ENCODE measurements at places on chromosomes 1 and 21.

- DNase-seq, result no peak
Measured at GRCh38 chr1:198560161-198560560, 19.7 kb upstream of the ATP6V1G3 start.

- DNase-seq, result no peak
Measured at GRCh38 chr1:2294033-2294724, 66.1 kb downstream of the SKI start.

- DNase-seq, result no peak
Measured at GRCh38 chr1:56094168-56094567, 485.2 kb downstream of the PLPP3 start.

- DNase-seq, result peak; percentile 61
Measured at GRCh38 chr1:25543425-25544242, at the start of gene LDLRAP1. Gene LDLRAP1 (plus strand): TSS chr1:25543606. CDS start chr1:25543699, 93 bp downstream.

DNA sequence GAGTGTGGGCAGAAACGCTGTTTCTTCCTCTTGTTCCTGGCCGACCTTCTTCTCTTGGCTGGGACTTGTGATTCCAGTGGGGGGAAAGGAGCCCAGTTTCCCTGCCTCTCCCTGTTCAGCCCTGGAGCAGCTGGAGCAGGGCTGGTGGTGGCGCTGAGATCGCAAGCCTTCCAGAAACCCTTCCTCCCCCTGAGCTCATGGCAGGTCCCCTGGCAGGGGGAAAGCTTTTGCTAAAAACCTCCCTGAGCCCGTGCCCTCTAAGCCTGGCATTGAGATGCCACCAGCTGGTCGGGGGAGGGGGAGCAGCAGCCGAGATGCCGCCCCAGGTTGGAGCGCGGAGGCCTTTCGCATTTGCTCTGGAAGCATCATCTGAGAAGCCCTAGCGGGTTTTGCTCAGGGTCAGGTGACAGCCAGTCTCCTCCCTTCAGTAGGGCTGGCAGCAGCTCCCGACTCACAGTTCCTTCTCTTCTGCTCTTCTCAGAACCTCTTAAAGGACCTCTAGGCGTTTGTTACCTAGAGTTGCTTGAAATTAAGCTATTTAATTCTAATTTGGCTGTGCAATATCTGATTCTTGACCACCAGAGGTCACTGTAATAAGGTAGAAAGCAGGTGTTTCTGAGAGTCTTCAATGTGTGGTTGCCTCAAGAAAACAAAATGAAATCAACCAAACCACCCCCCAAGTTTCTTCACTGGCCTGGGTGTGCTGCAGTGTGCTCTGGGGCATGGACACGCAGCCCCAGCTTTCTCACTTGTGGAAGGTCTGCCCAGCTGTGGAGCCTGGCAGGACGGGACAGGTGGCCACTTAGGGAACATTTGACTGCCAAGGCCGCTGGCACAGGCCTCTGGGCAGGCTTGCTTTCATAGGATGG is 257.3 kb downstream of the CAMTA1 start:
- DNase-seq, result no peak

GRCh38 chr1:21082073-21082472 is 94.6 kb downstream of the EIF4G3 start:
- DNase-seq, result no peak

Data from activated naive CD4-positive, alpha-beta T cell treated with anti-CD3 and anti-CD28 coated beads, Interleukin-2, amount 50 U/mL, for 16 hours (primary cell).